D341Med (cell line): ENCODE measurements at places on chromosomes 7 and 10.

DNA sequence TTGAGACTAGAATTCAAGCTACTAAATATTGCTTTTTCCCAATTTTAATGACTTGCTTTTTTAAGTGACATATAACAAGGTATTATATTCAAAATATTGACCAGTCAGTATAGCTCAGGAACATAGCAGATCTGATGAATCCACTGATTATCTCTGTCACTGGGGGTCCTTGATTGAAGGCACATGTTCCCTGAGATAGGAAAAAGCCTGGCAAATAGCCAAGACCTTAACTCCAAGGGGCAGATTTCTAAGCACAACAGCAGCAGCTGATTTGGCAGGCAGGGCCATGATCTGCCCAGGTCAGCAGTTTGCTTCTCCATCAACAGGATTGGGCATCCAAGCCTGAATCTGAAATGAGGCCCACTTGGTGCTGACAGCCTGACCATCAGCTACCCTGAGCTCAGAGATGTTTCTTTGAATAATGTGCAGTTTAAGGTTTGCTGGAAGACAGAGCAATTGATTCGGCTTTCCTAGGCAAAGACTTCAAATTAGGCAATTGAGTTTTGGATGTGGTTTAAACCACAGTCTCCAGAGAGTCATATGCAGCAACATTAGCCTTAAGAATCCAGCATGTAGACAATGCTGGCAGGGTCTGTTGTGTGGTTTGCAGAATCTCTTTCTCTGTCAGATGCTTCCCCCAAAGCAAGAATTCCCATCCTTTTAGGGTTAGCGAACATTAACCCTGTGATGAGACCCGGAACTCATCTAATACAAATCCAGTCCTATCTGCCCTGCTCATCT lies 352.6 kb downstream of the ADRA2A start:
- no peak for DNase-seq

DNA sequence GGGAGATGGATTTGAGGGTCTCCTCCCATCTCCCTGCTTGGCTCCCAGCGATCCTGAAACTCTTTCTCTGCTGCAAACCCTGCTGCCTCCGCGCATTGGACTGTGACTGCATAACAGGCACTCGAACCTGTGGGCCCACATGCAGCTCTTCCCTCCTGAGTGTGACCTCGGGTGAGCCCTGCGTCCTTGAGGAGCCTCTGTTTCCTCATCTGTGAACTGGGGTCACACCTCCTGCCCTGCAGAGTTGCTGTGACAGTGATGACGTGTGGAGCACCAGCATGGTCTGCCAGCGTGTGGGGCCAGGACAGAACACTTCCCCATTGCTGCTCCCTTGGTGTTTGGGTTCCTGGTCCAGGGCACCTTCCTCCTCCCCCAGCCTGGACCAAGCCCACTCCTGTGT lies 46.9 kb upstream of the PSMG3 start:
- peak; percentile 23 for DNase-seq

GRCh38 chr10:101441541-101442455 lies 87.8 kb downstream of the BTRC start:
- DNase-seq, result peak; percentile 58

DNA sequence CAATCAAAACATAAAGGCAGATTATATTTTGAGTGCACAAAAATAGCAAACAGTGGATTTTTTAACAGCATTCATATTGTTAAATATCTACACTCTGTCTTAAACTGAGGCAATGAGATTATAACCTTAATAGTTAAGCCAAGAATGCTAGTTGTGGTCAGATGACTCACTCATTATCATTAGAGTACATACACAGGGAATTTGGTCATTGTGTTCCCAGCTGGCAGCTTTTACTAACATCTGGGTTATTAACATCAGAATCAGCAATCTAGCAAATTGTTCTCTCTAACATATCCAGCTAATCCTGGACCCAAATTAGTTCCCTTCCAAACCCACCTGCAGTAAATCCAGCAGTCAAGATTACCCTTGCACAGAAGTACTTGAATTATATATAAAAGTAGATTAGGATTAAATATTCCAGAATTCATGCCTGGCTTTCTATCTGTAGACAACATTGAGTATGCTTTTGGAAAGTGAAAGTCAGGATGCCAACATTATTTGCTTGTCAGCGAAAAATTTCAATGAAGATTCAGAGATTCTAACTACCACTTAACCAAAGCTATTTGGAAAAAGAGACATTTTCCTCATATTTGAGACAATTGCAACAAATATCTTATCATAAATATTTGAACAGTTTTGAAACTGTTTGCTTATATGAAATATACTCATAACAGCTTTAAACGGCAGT lies 1035.6 kb upstream of the PHF14 start:
- DNase-seq, result no peak

GRCh38 chr7:77450054-77450453 lies 33.9 kb upstream of the GSAP start:
- no peak for DNase-seq

- DNase-seq, result no peak
These were observed 17.6 kb downstream of the EVX1 start for GRCh38 chr7:27260211-27260610.

DNA sequence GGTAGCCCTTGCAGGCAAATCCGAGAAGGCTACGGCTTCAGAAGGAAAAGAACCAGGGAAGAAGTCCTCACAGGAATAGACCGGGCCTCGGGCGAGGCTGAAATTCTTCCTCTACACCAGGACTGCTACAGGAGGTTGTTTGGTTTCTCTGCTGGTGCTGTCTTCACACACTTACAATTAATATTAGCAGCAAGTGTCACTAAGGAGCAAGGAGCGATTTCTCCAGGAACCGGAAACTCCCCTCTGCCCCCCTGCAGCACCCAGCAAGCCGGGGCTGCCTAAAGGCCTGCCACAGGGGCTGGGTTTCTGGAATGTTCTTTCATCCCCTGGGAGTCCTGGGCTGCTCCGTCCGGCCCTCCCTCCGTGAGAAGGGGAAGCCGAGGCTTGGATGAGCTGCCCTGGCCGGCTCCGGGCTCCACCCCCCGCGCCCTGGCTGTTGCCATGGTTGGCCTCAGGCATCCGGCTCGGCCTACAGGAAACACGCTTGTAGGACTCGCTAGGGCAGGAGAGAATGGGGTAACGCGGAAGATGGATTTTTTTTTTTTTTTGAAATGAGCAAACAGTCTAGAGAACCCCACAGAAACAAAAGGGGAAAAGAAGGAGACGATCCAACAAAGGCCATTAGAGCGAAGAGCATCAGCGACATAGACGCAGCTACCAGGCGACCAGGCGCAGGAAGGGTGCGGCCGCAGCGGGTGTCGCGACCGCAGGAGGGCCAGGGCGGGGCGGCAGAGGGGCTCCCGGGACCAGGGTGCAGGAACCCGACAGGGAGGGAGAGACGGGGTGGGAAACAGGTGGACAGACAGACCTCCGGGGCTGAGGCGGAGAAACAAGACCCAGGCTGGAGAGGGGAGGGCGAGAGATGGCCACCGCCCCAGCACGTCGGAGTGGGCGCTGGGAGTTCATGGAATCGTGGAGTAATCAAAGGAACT lies 33.0 kb downstream of the EN2 start:
- peak; percentile 31 for DNase-seq

- no peak for DNase-seq
These were observed 80.5 kb downstream of the C10orf105 start for GRCh38 chr10:71638822-71639719.
